Left forelimb (tissue), 1 donor: ENCODE measurements at places on chromosomes 11 and 22.

GRCh38 chr11:62656796-62657429, 3.8 kb upstream of the INTS5 start:
- DNase-seq = no peak

GRCh38 chr11:69537855-69538640, 56.6 kb downstream of the LINC01488 start:
- DNase-seq = peak; percentile 41

DNA sequence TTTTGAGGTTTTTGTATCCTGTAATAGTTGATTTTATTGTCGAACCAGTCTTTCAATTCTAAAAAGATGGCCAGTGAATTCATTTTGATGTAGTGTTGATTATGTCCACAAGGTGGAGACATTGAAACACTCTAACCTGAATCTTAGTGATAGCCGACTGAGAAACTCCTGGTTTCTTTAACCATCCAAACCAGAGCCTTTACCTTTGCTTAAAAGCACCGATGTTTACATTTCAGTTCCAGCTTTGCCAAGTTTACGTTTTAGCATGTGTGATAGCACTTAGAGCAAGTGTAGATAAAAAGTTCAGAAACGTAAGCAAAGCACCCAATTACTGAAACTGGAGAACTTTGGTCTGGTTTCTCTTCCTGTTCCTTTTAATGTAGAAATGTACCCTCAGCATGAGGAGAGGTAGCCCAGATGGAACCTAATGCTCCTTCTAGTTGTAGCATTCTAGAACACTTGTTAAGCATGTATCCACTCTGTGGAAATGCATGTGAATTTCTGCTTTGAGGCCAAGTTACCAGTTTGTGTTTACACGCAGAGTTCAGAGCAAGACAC, 208.6 kb downstream of the DBX1 start:
- DNase-seq = no peak

GRCh38 chr11:63999349-64000025, 13.2 kb downstream of the OTUB1 start:
- no peak for DNase-seq

DNA sequence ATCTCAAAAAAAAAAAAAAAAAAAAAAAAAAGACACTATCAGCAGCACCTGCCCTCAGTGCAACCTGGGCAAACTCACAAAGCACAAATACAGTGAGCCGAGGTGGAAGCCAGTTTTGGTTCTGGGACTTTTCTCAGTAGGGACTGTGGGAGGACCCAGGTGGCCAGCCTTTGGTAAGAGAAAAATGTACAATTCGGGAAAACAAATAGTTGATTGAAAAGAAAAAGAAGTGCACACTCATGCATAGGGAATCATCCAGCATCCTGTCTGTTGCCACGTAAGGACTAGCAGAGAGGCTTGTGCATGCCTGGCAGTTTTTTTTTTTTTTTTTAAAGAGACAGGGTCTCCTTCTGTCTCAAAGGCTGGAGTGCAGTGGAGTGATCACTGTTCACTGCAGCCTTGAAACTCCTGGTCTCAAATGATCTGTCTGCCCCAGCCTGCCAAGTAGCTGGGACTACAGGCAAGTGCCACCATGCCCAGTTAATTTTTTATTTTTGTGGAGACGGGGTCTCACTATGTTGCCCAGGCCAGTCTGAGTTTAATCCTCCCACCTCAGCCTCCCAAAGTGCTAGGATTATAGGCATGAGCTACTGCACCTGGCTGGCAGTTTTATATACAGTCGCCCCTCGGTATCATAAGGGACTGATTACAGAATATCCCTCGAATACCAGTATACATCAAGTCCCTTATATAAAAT, 36.7 kb downstream of the TPST2 start:
- no peak for DNase-seq

- DNase-seq = peak; percentile 62
These were observed 63.9 kb downstream of the ARFGAP3 start for GRCh38 chr22:42792909-42793847.

DNA sequence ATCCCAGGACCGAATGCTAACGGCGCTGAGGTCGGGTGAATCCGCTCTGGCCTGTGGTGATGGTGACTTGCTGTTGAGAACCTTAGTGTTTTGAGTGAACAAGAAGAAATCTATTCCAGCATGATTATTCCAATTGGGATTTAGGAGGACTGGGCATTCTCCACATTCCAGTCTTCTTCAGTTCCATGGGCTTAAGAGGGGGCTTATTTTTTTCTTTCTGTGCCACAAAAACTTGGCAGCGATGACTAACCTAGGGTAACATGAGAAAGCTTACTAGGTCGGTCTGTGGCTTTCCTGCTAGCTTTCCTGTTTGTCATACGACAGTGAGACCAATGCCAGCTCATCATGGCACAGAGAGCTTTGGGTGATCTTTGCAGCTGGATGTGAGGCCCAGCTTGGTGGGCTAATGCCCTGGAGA, 62.9 kb upstream of the ATXN10 start:
- no peak for DNase-seq

GRCh38 chr11:70327717-70328116, 57.2 kb downstream of the PPFIA1 start:
- no peak for DNase-seq

GRCh38 chr22:25112538-25113253, 87.0 kb upstream of the CRYBB3 start:
- no peak for DNase-seq

DNA sequence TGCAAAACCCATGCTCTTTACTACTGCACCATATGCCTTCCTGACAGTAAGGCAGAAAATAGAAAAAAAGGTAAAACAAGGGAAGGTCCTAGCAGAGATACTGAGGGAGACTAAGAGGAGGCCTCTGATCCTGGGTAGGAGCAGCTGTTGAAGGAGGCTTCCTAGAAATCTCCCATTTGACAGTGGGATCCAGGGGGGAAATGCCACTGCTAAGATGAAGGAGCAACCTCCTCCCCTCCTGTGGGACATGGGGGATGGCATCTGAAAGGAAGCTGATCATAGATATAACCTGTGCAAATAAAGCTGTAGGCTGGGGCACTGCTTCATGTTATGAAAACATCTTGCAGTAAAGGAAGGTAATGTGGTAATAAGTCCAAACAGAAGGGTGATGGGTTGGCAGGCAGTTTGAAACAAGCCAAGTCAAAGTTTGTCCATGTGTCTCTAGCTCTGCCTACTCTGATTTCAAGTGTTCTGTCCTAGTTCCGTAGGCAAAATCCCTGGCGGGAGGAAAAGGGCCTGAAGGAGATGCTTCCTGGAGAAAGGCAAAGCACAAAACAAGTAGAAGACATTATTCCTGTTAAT, 86.7 kb upstream of the EED start:
- DNase-seq = no peak

GRCh38 chr11:62124186-62125113, 639 bp downstream of the INCENP start:
- DNase-seq = no peak

DNA sequence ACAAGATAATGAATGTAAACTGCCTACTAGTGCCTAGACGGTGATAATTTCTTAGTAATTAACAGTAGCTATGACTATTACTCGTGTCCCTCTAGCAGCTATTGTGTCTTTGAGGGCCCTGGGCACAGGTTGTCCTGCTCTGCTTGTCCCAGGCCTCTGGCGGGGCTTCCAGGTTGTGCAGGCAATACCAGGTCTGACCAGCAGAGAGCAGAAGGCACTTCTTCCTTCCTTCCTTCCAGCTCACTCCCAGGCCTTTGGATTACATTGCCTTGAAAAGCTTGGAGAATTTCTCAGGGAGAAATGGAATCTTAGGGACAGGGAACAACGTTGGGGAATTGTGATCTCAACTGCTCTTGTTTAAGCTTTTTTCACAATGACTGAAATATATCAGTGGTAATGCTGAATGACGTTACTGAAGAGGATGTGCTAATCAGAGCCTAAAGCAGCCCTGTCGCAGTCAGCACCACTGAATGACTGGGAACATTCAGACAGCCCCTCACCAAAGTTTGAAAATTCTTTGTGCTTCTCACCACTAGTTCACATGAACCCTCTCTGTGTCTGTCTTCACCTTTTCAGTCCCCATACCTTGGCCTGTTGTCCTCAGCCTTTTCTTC, 8.4 kb upstream of the CCKBR start:
- peak; percentile 73 for DNase-seq

- DNase-seq = no peak
These were observed 17.5 kb downstream of the ADM start for GRCh38 chr11:10322401-10322800.
